ENCODE measurements at places on chromosomes 7 and 10.

GRCh38 chr7:134643131-134643530 lies 3.5 kb upstream of the BPGM start:
- DNase-seq, result no peak

- DNase-seq, result no peak
Measured at GRCh38 chr10:77533887-77534278, 103.7 kb downstream of the KCNMA1 start.

DNA sequence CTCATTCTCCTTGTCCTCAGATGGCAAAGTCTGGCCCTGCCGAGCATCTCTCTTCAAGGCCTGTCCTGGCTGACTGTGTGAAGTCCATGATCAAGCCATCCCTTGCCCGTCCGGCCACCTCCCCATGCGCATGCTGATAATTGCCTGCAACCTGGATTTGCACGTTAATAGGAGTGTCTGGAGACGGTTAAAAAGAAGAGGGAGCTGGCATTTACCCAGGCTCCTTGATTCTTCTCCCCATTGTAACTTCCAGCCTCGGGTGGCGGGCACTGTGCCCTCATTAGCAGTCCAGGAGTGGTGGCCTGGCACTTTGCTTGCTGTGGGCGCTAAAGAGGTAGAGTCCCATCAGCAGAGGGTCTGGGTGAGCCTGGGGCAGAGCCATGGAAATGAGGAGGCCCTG lies 157.4 kb downstream of the C10orf105 start:
- no peak for DNase-seq

DNA sequence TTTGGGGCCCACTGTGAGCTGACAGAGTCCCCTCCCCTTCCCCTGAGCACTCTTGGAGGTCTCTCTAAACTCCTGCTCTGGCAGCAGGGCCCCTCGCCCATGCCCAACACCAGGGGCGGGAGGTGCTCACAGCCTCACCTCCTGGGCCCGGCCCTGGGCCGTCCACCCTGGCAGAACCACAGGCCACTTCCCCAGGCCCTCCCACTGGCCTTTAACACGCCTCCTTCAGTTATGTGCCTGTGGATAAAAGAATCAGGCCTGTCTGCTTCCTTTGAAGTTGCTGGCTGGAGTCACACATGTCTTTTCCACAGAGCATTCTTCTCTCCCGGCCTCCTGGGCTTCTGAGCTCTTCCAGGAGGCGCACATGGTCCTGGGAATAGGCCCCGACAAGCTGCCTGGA lies 10.2 kb downstream of the MYL10 start:
- no peak for DNase-seq

DNA sequence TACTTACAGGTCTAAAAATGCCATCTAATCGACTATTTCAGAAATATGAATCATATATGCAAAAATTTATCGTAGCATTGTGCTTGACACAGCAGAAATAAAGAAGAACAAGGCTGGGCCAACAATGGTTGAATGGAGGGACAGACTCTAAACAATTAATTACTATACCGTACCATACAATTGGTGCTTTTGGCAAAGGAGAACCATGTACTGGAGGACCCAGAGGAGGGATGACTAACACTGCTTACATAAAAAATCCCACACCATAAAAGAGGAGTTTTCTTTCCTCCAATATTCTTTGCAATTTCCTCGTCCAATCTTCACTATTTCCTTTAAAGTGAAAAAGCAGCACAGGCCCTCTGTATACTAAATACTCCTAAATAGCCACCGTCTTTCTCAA lies 94.1 kb downstream of the SGMS1 start:
- no peak for DNase-seq

DNA sequence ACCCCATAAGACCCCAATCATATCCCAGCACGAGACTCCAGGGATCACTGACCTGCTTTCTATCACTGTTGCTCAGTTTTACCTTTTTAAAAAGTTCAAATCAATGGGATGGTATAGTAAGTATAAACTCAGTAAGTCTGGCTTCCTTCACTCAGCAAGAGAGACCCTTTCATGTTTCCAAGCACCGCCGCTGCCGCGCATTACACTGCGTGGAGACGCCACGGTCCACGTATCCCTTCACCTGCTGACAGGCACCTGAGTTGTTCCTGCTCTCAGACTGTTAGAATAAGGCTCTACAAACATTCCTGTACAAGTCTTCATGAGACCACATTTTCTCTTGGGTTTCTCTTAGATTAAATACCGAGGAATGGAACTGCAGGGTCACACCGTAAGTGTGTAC lies 28.3 kb downstream of the MAD1L1 start:
- no peak for DNase-seq

GRCh38 chr7:155109121-155109520 lies 39.0 kb downstream of the HTR5A start:
- DNase-seq, result no peak

DNA sequence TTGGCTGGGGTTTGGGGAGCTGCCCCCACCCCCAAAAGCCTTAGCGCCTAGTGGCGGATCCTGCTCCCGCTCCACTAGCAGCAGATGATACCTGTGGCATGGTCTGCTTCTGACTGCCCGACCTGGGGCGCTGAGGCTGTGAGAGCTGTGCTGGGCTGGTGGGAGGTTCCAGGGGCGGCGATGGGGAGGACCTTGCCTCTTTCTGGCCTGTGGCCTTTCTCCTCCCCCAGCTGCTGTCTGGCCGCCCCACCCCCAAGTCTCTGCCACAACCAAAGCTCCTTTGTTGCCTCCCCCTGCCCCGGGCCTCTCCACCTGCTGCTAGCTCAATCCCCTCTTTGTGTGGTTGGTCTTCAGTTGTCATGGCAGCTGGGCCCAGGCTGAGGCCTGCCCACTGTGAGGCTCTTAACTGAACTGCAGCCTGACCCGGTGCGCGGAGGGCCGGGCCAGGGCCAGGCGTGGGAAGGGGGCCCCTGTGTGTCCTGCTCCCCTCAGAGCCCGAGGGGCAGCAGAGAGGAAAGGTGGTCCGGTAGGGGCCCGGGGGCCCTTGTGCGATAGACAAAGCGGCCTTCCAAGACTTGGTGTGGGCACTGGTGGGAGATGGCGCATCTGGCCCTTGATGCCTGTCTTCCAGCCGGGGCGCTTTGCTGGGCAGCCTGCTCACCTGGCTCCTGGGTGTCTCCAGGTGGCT lies 4.7 kb downstream of the ZNF775 start:
- no peak for DNase-seq

- DNase-seq, result no peak
Measured at GRCh38 chr7:153858355-153858754, 193.8 kb upstream of the DPP6 start.

- DNase-seq, result no peak
Measured at GRCh38 chr10:96298362-96298761, 5.9 kb upstream of the DNTT start.

GRCh38 chr7:22594020-22594419 lies 94.0 kb upstream of the STEAP1B start:
- DNase-seq, result no peak

Data from stimulated activated CD8-positive, alpha-beta memory T cell treated with anti-CD3 and anti-CD28 coated beads, Interleukin-4, amount 100 ng/mL, for 24 hours (primary cell).